CD4-positive, alpha-beta T cell (primary cell): ENCODE measurements at places on chromosomes 7 and 10. TPM values are rescaled to one million over a fixed set of nuclear protein-coding genes. Genes with fewer than 3 reads are reported as not detected.
A peak's percentile ranks its signal among the peaks of the same experiment; 100 is the strongest.

DNA sequence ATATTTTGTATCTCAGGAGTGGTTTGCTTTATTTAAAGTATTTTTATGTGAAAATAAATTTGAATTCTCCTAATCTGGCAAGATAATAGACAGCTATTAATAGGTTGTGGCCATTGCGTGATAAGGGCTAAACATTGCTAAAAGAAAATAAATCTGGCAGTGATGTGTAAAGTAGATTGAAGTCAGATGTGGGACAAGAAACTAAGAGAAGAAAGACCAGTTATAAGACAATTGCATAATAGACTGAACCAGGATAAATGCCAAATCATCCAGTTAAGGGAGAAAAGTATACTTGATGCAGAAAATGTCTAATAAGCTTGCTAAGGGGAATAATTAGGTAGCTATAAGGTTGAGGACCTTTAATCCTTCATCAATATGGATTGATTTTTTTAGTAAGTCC lies 197.5 kb upstream of the CSTF2T start:
- H3K4me3 ChIP-seq: no peak overlapping the region
- H3K4me1 ChIP-seq: no peaks in the 10 kb centered on the region
- no peaks in the 10 kb centered on the region for H3K36me3 ChIP-seq

- DNase-seq: no peak
- H3K4me1 ChIP-seq: peaks cover 26% of the 10 kb centered on the region
- no peak overlapping the region for H3K4me3 ChIP-seq
Observed at GRCh38 chr10:5284311-5285057, 80.3 kb upstream of the UCN3 start.

The GNAT3 gene
- total RNA-seq: not detected

- no peak for DNase-seq
- H3K27ac ChIP-seq: no peak overlapping the region
- H3K27me3 ChIP-seq: no peaks in the 10 kb centered on the region
- no peaks in the 10 kb centered on the region for H3K36me3 ChIP-seq
Observed at GRCh38 chr7:82266081-82266480, 177.5 kb downstream of the CACNA2D1 start.

DNA sequence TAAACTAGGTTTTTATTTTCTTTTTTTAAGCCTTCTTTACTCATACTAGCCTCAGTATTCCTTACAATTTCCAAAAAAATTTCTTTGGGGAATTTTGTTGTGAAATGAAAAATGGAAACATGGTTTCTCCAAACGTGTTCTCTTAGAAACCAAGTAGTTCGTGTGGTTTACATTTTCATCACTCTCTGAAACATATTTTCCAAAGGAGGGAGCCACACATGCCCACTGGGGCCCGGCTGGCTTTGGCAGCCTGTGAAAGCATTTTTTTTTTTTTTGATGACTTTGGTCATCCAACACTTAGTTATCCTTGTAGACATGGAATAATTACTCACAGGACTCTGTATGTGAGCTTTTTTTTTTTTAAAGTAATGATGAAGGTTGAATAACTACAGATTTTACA lies 169.6 kb downstream of the C7orf25 start:
- no peaks in the 10 kb centered on the region for H3K36me3 ChIP-seq
- DNase-seq: no peak
- no peak overlapping the region for H3K27ac ChIP-seq
- H3K4me3 ChIP-seq: no peak overlapping the region
- no peaks in the 10 kb centered on the region for H3K27me3 ChIP-seq

The CDC14C gene
- not detected for total RNA-seq

DNA sequence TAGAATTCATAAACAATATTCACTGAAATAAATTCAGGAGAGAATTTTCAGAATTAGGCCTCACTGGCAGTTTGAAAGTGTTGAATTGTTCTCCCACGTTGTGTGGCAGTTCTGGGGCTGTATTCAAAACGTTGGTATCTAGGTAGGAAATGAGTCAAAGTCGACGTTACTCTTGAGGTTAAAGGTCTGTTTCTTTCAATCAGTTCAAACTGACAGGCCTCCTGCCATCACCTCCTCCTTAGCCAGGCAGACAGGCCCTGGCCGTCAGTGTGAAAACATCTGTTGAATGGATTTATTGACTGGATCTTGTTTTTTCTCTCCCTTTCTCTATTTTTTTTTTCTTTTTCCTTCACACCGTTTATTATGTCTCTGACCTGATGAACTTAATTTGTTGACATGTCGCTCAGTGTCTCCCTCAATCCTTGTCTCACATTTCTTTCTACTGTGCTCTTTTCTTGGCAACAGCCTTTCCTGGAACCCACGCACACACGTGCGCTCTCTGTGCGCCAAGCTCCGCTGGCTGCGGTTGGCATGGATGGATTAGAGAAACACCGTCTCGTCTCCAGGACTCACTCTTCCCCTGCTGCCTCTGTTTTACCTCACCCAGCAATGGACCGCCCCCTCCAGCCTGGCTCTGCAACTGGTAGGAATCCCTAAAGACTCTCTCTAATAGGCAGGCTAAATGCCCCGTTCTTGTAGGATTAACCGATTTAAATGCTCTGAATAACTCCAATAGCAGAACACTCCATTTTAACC lies 231.7 kb downstream of the HDAC9 start:
- no peak overlapping the region for H3K27ac ChIP-seq
- no peak for DNase-seq
- no peaks in the 10 kb centered on the region for H3K27me3 ChIP-seq

The ANKRD61 gene
- not detected for total RNA-seq

- no peak overlapping the region for H3K27ac ChIP-seq
- no peaks in the 10 kb centered on the region for H3K36me3 ChIP-seq
- no peaks in the 10 kb centered on the region for H3K27me3 ChIP-seq
- H3K4me1 ChIP-seq: no peaks in the 10 kb centered on the region
Observed at GRCh38 chr7:15662451-15662850, 24.0 kb downstream of the MEOX2 start.

The FKBP9 gene
- total RNA-seq: not detected

- H3K27me3 ChIP-seq: no peaks in the 10 kb centered on the region
- H3K4me1 ChIP-seq: peaks cover 4% of the 10 kb centered on the region
- no peak overlapping the region for H3K4me3 ChIP-seq
Observed at GRCh38 chr10:121527690-121528089, 70.6 kb downstream of the FGFR2 start.

DNA sequence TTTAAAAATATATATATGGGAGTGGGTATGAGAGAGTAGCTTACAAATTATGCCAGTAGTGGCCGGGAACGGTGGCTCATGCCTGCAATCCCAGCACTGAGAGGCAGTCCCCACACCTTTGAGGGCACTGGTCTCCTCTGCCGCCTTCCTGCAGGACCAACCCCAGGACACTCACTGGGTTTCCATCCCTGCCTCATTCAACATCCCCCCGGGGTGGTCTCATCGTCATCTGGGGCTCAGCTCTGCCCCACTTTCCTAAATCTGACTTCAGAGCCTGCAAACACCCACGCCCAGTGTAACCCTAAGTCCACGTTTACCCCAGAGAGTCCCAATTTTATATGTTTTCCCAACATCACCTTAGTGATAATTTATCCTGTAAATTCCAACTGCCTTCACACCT lies 96.5 kb downstream of the DIP2C start:
- no peak overlapping the region for H3K4me3 ChIP-seq
- no peak overlapping the region for H3K27ac ChIP-seq
- no peaks in the 10 kb centered on the region for H3K36me3 ChIP-seq
- no peak for DNase-seq
- H3K4me1 ChIP-seq: no peaks in the 10 kb centered on the region

The GRM8 gene
- not detected for total RNA-seq

DNA sequence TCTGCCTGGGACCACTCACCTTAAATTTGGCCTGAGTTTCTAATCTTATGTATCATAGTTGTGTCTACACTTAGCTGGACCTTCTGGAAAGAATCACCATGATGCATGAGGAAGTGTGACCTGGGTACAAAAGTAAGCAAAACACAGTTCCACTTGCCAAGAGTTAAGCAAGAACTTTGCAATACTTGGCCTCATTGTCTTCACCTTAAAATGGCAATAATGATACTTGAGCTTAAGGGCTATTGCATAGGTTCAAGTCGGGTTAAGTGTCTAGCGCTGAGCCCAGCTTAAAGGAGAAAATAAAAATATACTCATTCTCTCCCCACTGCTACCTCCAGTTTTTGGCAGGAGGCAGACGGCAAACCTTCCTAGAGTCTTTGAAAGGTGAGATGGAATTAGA lies 133.9 kb upstream of the BMPER start:
- no peak overlapping the region for H3K4me3 ChIP-seq
- H3K4me1 ChIP-seq: no peaks in the 10 kb centered on the region
- H3K27ac ChIP-seq: no peak overlapping the region
- no peaks in the 10 kb centered on the region for H3K27me3 ChIP-seq
- H3K36me3 ChIP-seq: no peaks in the 10 kb centered on the region
- no peak for DNase-seq

DNA sequence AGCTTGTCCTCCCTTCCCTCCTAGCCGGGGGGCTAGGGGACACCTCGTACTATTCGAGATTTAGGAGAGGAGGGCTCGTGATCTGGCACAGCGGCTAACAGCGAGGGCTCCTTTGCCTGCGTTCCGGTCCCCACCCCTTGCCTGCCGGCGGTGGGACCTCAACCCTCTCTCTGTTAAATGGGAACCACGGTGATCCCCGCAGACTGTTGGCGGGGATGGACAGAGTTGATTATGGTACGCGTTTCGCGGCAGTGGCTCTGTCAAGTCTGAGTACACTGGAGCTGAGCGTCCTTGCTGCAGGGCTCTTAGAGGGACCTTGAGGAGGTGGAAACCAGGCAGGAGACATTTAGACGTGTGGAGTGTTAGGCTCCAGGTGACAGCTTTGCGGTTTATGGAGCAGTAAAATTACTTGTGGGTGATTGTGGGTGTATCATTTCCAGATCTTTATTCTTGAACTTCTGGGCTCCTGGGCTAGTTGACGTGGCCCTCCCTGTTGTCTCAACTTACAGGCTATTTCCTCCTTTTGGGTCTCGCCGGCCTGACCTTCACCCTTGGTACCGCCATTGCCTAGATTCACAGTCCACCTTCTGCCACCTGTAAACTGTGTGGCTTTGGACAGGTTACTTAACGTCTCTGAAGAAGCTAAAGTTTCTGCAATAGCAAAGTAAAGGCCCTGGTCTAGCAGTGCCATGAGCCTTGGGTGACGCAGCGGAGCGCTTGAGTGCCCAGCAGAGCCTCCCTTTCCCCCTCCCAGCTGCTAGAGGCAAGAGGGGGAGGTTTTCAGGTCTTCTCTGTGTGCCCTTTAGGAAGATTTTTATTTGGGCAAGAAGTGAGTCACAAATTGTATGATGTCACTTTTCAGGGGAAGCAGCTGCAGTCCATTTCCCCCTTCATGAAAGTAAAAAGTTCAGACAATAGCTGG lies 739 bp downstream of the CASP7 start:
- peak overlapping the region; percentile 75 for H3K27ac ChIP-seq
- no peaks in the 10 kb centered on the region for H3K36me3 ChIP-seq
- no peaks in the 10 kb centered on the region for H3K27me3 ChIP-seq
- DNase-seq: peak; percentile 13
- peak overlapping the region; percentile 77 for H3K4me3 ChIP-seq
- H3K4me1 ChIP-seq: peaks cover 25% of the 10 kb centered on the region

- DNase-seq: no peak
- no peaks in the 10 kb centered on the region for H3K4me1 ChIP-seq
- no peaks in the 10 kb centered on the region for H3K36me3 ChIP-seq
- H3K4me3 ChIP-seq: no peak overlapping the region
Observed at GRCh38 chr10:48358162-48358561, 51.7 kb downstream of the MAPK8 start.

DNA sequence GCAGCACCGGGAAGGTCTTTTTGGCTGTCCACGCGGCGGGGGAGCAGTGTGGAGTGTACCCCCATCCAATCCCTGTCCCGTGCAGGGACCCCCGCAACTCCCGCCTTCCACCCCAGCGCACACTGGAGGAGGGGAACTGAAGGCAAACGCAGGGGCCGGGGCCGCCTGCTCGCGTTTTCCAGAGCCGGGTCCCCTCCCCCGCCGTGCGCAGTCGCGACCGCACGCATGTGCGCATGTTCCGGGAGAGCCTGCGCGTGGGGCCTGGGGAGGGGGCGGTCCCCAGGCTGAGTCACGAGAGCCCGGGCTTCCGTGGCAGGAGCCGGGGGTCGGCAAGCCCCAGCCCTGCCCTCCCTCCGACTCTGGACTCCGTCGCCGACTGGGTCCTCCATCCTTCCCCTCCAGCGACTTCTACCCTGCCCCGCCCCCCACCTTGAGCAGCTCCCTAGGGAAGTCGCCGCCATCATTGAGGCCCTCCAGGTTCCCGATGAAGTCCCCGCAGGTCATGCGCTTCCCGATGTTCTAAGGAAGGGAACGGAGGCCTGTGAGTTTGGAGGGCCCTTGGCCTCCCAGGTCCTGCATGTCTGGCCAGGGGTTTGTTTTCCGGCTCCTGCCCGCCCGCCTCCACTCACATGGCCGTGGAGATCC lies 8.0 kb downstream of the PSD start:
- peaks cover 19% of the 10 kb centered on the region for H3K27me3 ChIP-seq
- H3K27ac ChIP-seq: no peak overlapping the region
- peaks cover 53% of the 10 kb centered on the region for H3K4me1 ChIP-seq
- peak overlapping the region; percentile 54 for H3K4me3 ChIP-seq
- DNase-seq: peak; percentile 81

- DNase-seq: no peak
- H3K27ac ChIP-seq: no peak overlapping the region
- H3K4me3 ChIP-seq: no peak overlapping the region
- H3K36me3 ChIP-seq: no peaks in the 10 kb centered on the region
- no peaks in the 10 kb centered on the region for H3K4me1 ChIP-seq
Observed at GRCh38 chr10:102175415-102175814, 23.2 kb downstream of the NOLC1 start.

DNA sequence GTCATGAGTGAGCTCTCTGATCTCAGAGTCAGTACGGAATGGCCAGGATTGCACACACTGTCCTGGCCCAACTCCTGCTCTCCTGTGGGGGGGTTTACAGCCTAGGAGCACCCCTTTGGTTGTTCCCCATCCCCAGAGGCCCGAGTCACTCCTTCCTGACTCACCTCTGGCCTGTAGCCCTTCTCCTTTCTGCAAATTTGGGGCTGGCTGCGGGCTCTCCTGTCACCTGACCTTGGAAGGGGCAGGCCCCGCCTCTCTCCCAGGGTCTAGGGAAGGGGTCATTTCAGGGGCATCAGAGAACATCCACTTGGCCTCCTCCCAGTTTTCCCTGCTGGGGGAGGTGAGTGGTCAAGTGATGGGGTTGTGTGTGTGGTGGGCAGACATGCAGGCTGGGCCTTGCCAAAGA lies 1.7 kb downstream of the NYAP1 start:
- H3K27ac ChIP-seq: no peak overlapping the region
- no peak for DNase-seq
- no peak overlapping the region for H3K4me3 ChIP-seq
- no peaks in the 10 kb centered on the region for H3K27me3 ChIP-seq
- no peaks in the 10 kb centered on the region for H3K36me3 ChIP-seq
- H3K4me1 ChIP-seq: peaks cover 40% of the 10 kb centered on the region

GRCh38 chr7:15998617-15999016 lies 312.1 kb upstream of the MEOX2 start:
- no peaks in the 10 kb centered on the region for H3K36me3 ChIP-seq

The NPC1L1 gene
- not detected for total RNA-seq

DNA sequence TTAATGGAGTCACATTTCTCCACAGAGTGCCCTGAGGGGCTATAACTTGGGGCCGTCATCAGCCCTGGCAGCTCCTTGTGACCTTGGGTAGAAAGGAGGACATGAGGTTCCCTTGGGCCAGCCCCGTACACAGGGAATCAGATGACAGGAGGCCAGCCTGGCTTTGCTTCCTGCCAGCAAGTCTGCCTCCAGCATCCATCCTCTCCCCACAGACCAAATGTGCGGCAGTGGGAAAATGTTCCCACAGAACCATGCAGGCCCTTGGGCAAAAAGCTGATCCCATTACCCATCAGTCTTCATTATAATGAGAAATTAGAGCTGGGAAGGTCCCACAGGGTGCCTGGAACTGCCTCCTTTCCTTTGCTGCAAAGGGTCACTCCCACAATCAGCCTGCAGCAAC lies 908.3 kb downstream of the GRID1 start:
- no peak overlapping the region for H3K4me3 ChIP-seq
- H3K27me3 ChIP-seq: peaks cover 2% of the 10 kb centered on the region
- no peaks in the 10 kb centered on the region for H3K36me3 ChIP-seq
- no peaks in the 10 kb centered on the region for H3K4me1 ChIP-seq
- no peak for DNase-seq
